A549 treated with DMSO at 1 μM for 4 hours (cell line): ENCODE measurements at places on chromosomes 4 and X. TPM values are rescaled to one million over a fixed set of nuclear protein-coding genes. Genes with fewer than 3 reads are reported as not detected.

ZNF81 gene
- 3.4 to 7.7 TPM (median 5.6 TPM) in 5 replicates for total RNA-seq

XK gene
- total RNA-seq: 0.27 to 0.53 TPM (median 0.48 TPM) in 5 replicates

RBM47 gene
- total RNA-seq: 19.5 to 28.1 TPM (median 25.4 TPM) in 5 replicates

SUPT20HL1 gene
- not detected in 5 replicates for total RNA-seq

NR3C2 gene
- 0.02 TPM in 1 of 5 replicates, not detected in the others for total RNA-seq

APOOL gene
- 7.2 to 9.5 TPM (median 9.1 TPM) in 5 replicates for total RNA-seq

HSFX3 gene
- total RNA-seq: not detected in 5 replicates
